ENCODE measurements at places on chromosomes 7 and 10.

GRCh38 chr10:33129996-33130386 lies 172.0 kb upstream of the ITGB1 start:
- no peak for DNase-seq

- DNase-seq, result no peak
Measured at GRCh38 chr10:113494761-113495160, 58.1 kb upstream of the HABP2 start.

DNA sequence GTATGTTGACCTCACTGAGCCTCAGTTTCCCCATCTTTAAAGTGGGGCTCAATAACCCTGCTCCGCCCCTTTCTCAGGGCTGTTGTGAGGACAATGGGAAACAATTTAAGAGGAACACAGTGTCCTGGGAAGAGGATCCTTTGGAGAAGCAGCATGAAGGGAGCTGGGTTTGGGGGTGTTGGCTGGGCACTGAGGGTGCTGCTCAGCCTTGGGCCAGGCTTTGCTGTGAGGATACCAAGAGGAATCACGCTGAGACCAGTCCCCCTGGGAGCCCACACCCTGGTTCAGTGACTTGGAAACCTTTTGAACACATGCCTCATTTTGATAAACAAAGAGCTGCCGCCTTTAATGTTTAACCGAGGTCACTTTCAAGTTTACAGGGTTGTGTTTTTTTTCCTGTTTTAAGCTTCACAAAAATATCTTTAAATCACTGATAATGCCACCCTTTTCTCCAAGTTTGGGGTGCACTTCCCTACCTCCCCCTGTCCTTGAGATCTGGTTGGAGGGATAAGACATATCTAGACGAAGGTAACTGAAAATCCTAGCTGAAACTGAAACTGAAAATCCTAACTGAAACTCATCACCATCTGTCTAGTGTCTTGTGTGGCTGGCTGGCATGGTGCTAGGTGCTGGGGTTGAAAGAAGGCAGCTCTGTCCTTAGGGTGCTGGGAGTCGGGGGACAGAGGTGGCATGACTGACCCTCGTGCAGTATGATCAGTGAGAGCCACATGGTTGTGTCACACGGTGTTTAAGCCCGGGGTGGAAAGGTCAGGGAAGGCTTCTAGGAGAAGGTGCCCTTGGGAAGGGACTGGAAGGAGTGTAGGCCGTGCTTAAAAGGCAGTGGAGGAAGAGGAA lies 27.7 kb downstream of the ZNF775 start:
- DNase-seq, result peak; percentile 54

DNA sequence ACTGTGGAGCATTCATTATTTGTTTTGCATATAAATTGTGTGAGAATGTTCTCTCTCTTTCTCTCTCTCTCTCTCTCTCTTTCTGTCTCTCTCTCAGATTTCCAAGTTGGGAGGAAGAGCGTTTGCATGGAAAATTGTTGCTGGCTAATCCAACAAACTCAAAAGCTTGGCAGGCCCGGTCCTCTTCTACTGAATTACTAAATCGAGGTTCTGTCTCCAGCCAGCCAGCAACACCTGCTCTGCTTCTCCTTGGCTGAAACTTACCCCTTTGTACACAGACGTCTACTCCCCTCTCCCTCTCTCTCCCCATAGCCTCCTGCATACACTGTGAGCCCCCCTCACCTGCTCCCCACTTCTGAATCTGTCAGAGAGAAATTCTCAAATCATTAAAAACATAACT lies 996.4 kb upstream of the AUTS2 start:
- no peak for DNase-seq

DNA sequence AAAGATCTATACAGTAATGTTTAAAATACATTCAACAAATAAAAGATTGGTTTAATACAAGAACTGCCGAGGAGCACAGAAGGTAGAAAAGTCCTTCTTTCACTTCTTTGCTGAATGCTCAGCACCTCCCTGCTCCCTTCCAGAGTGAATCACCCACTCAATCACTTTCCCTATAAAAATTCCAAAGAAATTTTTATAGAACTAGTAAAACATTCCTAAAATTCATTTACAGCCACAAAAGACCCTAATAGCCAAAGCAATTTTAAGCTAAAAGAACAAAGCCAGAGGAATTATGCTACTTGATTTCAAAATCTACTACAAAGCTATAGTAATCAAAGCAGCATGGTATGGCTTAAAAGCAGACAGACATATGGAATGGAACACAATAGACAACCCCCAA lies 320.9 kb downstream of the PCLO start:
- no peak for DNase-seq

Measured in inflammatory macrophage treated with lipopolysaccharide for 4 hours (primary cell).